ENCODE measurements at places on chromosomes 7 and 10.

GRCh38 chr10:36943544-36943943, 181.9 kb upstream of the ANKRD30A start:
- DNase-seq = no peak

DNA sequence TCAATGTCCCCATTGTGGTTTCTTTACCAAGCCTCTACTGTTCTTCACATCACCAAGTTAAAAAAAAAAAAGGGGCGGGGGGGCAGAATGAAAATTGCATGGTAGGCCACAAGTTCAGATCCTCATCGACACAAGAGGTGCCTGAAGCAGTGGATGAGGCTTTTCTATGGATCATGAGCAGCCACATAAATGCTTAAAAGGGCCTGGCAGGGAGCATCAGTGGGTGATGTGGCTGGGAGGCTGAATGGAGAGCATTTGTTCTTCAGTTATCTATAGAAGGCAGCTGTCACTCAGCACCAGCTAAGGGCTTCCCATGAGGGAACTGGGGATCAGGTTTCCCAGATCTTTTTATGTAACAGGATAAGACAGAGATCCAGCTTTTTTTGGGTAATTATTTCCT, 117.9 kb downstream of the CFTR start:
- no peak for DNase-seq

DNA sequence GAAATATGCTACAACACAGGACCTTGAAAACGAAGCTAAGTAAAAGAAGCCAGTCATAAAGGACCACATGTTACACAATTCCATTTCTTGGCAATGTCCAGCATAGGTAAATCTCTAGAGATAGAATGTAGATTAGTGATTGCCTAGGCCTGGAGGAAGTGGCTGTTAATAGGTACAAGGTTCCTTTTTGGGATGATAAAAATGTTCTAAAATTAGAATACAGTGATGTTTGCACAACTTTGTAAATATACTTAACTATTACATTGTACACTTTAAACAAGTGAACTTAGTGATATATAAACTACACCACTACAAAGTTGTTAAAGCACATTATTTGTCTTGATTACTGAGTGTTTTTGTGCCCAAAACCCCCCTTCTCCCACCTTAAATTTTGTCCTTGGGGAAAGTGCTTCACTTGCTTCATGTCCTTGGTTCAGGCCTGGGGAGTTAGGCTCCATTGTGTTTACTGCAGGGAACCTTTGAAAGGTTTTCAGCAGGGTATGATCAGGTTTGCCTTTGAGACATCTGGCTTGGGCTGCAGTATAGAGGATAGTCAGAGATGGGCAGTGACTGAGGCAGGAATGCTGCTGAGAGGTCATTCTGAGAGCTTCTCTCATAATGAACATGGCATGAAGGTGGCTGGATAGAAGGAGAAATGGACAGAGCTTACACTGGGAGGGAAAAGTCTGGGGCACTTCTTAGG, 1052.6 kb downstream of the REEP3 start:
- DNase-seq = no peak

DNA sequence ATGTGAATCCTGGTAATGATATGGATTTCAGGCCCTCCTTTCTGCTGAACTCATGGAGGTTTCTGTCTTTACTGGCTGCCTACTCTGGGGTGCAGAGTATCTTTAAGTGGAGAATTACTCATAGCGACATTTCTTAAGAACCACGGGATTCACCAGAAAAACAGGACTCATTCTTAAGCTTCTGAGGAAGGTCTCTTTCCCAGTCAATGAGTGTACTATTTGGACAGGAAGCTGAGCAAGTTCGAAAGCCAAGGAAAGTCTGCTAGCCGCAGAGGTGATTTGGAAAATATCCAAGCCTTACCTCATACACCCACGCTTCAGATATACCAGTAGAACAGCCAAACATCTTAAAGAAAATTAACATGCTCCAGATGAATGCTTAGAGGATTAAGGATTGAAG, 377.6 kb upstream of the MYO3A start:
- DNase-seq = no peak

DNA sequence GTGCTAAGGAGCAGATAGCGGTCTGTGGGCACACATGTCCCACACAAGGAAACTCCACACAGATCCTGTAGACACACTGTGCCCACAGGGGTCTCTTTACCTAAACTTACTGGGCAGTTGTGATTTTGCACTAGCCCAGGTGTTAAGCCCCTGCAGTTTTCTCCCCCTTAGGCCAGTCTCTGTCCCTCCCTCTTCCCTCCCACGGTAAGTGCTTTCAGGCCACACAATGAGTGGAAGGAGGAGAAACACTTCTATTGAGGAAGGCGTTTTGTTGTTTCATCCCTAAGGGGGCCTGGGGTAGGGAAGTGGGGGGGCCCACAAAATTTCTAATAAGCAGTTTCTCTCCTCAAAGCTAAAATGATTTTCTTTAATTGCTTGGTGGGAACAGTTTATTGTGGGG, 51.4 kb downstream of the FBXW4 start:
- no peak for DNase-seq

DNA sequence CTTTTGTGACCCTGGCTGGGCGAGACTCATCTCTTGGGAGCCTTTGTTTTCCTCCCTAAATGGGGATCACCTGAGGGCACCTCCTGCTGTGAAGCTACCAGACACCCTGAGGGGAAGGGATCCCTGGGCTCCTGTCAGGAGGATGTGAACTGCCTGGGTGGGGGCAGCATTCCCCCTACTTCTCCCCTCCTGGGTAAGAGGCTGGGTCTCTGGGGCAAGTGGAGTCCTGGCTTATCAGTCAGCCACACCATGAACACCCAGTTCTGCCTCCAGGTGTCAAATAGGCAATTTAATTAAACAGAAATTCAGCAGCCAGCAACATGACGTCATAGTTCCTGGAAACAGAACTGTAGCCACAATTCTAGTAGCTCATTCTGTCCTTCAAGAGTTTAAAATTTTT, 97.7 kb upstream of the RET start:
- no peak for DNase-seq

DNA sequence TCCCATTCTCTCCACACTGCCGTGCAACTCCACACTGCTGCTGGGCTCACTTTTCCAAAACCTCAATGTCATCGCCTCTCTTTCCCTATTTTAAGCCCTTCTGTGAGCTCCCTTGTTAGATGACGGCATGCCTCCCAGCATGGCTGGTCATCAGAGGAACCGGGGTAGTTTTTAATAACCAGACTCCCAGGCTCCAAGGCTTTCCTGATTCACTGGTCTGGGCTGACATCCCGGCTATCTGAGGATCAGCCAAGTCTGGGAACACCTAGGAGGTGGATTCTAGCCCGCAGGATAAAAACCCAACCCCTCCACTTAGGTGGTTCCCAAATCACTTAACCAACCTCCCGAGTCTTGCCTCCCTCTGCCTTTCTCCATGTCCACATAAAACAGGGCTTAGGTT, 295.4 kb upstream of the FZD8 start:
- DNase-seq = no peak

GRCh38 chr7:54615537-54615936, 73.4 kb downstream of the VSTM2A start:
- DNase-seq = no peak

- DNase-seq = no peak
These were observed 131.8 kb downstream of the WDR37 start for GRCh38 chr10:1187855-1188557.

DNA sequence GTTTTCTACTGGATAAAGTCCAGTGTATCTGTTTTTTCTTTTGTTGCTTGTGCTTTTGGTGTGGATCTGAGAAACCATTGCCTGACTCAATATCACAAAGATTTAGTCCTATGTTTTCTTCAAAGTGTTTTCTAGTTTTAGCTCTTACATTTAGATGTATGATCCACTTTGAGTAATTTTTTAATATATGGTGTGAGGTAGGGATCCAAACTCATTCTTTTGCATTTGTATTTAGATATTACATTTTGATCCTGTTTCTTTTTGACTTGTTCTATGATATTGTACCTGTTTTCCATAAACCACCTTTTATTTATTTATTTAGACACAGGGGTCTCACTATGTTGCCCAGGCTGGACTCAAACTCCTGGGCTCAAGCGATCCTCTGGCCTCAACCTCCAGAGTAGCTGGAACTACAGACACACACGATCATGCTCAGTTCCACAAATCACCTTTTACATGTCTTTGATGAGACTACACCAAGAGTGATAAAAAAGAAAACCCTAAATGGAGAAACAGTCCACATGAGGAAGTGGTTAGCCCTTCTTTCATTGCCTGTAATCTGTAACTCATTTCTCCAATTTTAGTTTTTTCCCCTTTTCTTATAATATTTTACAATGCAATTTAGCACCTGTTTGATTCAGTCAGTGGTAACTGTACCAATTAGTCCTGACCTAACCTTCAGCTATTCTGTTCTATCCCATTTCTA, 86.0 kb downstream of the SLC37A3 start:
- no peak for DNase-seq

- DNase-seq = no peak
These were observed 52.0 kb downstream of the LRRC4 start for GRCh38 chr7:127979113-127979727.

- peak; percentile 33 for DNase-seq
These were observed 15.5 kb upstream of the STEAP4 start for GRCh38 chr7:88322151-88322550.

DNA sequence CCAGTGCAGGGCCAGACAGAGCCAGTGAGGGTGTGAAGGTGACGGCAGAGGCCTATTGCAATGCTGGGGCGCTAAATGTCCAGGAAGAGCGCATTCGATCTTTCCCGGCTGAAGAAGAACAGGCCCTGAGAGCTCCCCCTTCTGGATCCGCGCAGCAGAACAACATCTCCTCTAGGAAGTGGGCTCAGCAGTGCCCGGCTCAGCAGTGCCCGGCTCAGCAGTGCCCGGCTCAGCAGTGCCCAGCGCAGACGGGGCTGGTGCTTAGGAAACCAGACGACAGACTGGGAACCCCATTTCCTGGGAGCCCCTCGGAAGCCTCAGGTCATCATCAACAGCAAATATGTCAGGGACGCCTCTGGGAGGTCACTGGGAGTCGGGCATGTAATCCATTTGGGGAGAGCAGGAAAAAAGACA, 4.7 kb upstream of the NOS3 start:
- DNase-seq = peak; percentile 29

DNA sequence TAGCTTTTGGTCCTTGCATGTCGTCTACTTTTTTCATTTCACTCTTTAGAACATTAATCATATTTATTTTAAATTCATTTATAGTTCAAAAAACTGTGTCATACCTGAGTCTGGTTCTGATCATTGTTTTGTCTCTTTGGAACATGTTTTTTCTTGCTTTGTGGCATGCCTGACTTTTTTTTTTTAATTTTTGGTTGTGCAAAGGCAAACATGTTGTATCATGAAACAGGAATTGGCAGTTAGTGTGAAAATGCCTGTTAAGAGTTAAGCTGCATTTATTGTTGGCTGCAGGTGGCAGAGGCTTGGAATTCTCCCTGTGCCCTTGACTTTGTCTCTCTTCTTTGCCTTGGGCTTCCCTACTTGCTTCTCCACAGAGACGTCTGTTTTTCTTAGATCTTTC, 525.0 kb upstream of the ADARB2 start:
- no peak for DNase-seq

DNA sequence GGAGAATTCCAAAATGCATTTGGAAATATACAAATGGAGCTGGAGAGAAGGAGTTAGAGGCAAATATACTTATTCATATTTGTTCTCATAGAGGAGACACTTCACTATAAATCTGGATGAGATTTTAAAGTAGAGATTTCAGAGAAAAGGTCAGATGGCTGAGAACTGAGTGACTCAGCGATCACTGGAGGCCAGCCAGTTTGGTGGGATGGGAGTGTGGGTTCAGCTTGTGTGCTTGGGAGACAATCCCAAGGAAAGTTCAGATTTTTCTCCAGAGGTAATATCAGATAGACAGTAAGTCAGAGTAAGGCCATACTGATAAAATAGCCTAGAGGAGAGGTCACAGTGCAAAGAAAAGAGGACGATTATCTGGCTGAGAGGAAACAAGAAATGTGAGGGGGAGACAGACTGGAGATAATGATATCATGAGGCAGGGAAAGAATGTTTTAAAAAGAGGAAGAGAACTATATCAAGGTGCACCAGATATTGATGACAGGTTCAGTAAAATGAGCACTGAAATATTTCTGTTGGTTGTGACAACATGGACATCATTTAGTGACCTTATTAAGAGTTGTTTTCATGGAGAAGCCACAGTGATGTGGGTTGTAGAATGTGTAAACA, 67.0 kb downstream of the MDFIC start:
- no peak for DNase-seq

GRCh38 chr10:125023862-125024496, 82.1 kb downstream of the ZRANB1 start:
- DNase-seq = no peak

GRCh38 chr7:33903791-33904680, 1.3 kb upstream of the BMPER start:
- no peak for DNase-seq

GRCh38 chr7:926061-927030, 28.1 kb downstream of the ADAP1 start:
- no peak for DNase-seq

GRCh38 chr10:88333248-88333630, 249.9 kb downstream of the RNLS start:
- DNase-seq = no peak

DNA sequence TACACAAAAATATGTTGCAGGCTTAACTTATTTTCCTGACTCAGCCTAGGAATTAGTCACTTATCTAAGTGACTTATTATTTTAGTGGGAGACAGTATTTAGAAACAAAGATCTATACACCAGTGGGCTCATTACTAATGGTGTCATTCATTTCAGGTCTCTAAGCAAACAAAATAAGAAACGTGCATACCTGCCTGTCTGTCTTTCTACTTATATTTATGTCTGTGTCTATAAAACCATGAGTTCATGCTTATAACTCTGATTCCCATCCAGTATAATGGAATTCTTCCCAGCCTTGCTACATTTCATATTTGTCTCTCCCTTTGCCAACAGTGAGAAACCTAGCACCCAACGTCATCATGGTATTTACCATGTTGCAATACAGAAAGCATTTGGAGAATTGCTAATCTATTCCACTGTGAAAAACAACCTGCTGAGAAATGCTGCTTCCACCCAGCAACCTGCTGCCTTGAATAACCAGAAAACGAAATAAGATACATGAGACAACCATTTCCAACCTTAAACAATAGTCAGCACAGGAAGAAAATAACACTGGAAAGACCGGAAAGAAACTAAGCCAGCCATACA, 501.0 kb downstream of the GLRX3 start:
- DNase-seq = no peak

DNA sequence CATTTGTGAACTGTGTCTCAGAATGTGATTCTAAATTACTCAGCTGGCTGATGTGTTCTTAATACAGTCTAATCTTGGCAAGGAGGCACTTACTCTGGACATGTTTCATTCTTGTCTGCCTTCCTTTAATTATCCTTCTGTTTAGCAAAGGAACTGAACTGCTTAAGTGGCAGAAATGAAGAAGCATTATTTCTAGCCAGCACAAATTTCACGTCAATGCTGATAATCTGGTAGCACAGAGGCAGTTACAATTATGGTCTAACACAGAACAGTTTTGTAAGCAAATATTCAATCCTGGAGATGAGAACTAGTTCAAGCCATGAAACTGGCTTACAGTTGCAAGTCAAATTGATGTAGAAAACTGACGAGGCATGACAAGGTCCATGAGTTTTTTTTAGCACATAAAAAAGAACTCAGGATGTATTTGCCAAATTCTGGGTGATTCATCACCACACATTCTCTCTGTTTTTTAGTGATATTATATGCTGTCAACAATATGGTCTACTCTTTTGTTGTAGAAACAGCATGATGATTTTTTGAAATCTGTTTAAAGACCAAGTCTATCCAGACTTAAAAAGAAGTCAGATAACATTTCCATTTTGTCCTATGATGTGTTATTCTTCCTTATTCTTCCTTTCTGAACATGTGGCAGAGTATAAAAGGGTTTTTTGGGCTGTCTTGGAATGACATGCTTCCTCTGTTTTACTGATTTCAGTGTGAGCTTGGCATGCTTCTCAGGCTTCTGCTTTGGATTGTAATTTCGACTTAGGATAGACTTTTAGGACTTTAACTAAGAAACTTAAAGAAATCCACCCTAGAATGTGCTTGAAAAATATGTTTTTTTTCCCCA, 154.8 kb downstream of the DNAJB9 start:
- no peak for DNase-seq

Measured in GF-D8 (cell line).